ENCODE measurements at places on chromosomes 7 and 10.

DNA sequence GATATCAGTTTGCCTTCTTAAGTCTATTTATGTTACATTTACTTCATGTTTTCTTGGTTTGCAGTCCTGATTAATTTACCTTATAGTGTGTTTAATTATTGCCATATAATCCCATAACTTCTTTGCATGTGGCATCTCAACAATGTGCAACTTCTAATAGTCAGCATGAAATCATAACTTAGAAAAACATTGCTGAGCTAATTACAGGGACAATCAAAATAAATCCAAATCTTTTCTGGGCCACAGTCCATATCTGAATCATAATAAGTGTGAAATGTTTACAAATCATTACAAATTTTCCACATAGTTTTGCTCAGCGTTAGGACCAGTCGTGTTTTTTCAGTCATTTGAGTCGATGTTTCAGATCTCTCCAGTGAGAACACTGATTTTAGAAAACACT is 29.1 kb upstream of the CABCOCO1 start:
- no peak for DNase-seq

- no peak for DNase-seq
Observed at GRCh38 chr7:83469076-83469475, 179.9 kb downstream of the SEMA3E start.

DNA sequence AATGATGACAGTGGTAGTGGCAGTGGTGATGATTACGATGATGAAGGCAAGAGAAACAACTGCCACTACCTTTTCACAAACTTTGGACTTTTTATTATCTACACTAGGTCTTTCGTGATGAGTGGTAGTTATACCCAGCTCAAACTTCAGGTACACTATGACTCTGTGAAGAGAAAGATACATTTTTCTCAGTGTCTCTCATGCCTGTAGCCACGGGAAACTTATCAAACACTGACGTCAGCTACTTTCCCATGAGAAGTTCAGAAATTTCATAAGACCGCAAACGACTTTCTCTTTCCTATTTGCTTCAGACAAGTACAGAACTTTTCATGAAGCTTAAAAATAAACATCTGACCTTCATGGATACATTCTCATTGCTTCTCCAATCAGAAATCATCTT is 57.0 kb downstream of the CALD1 start:
- DNase-seq: no peak

GRCh38 chr7:5613607-5614006 is 167.9 kb downstream of the RNF216 start:
- no peak for DNase-seq

DNA sequence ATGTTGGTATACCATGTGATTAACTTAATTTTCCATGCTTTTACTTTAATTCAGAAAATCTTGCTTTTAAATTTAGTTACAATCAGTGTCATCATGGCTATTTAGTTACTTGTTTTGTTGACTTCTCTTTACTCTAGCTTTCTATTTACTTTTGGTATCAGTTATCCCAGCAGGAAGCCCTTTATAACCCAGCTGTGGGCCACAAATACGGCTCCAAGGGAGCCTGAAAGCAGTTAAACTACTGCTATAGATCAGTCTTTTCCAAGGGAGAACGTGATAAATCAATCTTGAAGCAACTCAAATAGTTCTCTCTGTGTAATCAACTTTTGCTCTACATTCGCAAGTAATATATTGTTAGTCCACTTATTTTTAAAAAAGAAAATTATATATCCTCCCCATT is 287.4 kb downstream of the CACNA2D1 start:
- no peak for DNase-seq

DNA sequence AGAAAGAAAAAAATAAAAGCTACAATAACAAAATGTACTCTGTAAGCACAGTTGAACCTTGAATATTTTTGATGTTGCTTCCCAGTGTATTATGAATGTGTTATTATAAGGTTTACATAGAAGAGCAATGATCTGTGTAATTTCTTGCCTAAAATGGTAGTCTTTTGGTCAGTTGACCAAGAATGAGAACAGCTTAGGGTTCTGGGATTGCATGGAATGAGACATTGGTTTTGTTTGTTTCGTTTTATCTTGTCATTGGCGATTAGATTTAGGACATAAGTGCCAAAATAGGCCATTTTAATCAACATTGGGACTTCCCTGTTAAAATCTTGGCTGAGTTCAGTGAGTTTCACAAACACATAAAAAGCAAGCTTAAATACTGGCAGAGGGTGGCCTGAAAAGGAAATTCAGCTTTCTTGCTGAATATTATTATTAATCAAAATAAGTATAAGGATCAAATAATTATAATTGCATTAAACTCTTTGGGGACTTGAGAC is 49.1 kb upstream of the GLCCI1 start:
- DNase-seq: no peak

GRCh38 chr10:70541736-70542564 is 60.6 kb downstream of the PRF1 start:
- no peak for DNase-seq

Measured in GOT3 (cell line).